ENCODE measurements at places on chromosomes 3 and 15.

DNA sequence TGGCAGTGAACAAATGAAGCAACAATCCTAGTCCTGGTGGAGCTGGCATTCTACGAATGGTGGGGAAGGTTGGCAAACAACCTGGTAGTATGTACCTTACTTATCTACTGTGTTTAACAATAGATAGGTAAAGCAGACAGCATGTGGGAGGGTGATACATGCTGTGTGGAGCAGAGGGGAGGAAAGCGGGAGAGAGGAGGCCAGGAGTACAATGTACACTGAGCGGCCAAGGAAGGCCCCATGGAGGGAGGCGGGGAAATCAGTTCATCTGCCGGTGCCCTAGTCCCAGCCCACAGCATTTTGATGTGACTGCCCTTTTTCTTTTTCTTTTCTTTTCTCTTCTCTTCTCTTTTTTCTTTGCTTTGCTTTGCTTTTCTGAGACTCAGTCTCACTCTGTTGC is 5.3 kb upstream of the RHCG start:
- no peak for DNase-seq

DNA sequence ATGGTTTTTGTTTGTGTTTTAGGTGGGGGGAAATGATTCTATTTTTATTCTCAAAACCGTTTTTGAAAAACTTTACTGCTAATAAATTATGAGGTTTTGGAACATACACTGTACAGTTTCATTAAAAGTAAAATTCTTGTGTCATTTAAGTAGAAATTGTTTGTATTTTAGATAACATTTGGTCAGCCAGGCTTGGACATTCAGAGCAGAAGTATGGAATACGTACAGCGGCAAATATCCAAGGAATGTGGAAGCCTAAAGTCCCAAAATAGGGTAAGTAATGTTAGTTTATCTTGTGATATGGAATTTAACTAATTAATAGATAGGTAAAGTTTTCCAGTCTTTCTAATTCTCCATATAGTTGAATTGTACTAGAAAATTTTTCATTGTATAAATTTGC is 96.6 kb downstream of the SPRED1 start:
- no peak for DNase-seq

GRCh38 chr15:56936929-56937328 is 18.5 kb downstream of the TCF12 start:
- no peak for DNase-seq

GRCh38 chr15:80846031-80846815 is 67.1 kb downstream of the CEMIP start:
- no peak for DNase-seq

Data from stimulated activated naive CD4-positive, alpha-beta T cell (primary cell).